ENCODE measurements at places on chromosomes 4 and X.

- DNase-seq: no peak
Observed at GRCh38 chrX:87895421-87895820, 377.8 kb downstream of the KLHL4 start.

DNA sequence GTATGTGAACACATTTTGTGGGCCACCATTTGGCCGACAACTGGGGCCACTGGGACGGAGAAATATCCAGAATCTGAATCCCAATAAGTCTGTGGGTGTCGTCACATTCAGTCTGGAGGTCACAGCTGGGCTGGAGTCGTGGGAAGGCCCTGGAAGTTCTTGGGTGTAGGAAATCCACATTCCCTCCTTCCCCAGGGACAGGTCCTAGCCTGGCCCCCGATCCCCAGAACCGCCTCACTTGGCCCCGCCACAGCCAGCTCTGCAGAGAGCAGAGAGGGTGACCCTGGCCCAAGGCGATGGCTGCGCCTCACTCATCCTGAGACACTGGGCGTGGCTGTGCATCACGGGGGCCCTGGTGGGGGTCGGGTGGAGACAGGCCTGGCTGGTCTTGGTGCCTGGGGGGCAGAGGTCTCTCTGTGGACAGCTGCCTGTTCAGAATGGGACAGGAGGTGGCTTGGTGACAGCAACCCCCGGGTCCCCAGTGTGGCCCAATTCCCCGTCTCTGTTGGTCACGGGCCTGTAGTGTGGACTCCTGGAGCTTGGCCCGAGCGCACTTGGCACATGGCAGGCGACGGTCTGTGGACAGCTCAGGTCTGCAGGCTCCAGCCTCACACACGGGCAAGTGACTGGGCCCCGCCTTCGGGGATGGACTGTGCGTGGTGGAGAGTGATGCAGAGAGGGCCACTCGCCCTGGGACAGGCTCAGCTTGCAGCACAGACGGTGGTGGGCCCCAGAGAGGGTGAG lies 16.4 kb downstream of the DOK7 start:
- no peak for DNase-seq

DNA sequence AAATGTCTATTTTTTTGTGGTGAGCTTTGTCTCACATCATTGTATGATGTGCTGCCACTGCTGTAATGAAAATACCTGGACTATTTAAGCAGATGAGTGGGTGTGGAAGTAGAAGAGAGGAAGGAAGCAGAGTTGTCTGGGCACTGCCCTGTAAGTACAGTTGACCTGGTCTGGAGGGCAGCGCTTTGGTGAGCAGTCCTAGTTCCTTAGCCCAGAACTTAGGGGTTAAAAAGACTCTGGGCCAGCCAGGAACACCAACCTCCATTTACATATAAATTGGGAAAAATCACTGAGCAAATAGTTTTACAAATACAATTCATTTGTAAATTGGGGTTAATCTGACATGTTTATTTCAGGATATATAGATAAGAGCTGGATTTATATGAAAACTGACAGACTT lies 347.1 kb upstream of the FAT1 start:
- DNase-seq: no peak

DNA sequence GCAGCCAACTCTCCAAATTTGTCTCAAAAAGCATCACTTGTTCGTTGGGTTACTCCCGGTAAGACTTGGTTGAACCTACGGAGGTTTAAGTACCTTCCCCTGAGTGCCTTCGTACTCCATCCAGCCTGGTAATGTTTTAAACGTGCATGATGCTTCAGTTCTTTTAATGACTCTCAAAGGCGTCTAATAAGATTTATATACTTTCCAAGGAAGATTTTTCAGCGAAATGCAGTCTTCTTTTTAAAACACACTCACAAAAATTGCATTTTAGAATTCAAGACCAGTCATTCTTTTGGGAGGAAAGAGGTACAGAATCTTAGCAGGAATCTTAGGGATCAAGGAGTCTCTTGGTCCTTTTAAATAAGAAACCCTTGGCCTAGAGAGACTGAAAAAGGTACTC lies 430 bp upstream of the TRPC3 start:
- DNase-seq: no peak

DNA sequence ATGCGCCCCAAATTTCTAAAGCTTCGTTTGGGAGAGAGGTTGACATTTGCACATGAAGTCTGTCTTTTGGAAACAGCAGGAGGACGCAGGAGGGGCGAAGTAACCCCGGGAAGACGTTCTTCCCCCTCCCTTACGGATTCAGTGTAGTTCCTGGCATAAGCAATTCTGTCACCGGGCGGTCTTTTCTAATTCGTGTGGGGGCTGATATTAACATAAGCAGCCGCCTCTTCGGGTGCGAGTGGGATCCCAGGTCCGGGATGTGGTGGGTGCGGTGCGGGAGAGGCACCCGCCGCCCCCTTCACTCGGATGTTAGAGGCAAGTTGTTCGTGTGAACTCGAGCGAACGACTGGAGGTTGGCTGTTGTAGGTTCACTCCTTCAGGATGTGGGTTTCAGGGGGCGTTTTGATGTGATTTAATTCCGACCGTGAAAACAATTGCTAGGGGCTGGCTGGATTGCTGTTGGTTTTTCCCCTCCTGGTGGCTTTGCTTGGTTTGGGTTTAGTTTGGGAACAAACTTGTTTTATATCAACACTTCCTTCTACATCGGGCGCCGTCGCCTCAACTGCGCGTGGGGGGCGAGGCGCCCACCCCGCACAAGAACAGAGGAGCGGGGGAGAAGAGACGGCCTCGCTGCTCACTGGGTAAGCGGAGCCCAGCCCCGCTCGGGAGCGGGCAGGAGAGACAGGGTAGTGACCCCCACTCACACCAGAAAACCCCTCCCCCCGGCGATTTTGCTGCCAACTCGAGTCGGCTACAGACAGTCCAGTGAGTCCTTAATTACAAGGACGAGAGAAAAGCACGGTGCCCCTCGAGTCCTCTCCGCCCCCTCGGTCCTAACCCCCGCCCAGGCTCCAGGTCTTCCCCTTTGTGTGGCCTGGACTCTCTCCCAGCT lies 2.9 kb upstream of the LEF1 start:
- DNase-seq: peak; percentile 31

- no peak for DNase-seq
Observed at GRCh38 chr4:166078383-166078782, 205.3 kb downstream of the TLL1 start.

DNA sequence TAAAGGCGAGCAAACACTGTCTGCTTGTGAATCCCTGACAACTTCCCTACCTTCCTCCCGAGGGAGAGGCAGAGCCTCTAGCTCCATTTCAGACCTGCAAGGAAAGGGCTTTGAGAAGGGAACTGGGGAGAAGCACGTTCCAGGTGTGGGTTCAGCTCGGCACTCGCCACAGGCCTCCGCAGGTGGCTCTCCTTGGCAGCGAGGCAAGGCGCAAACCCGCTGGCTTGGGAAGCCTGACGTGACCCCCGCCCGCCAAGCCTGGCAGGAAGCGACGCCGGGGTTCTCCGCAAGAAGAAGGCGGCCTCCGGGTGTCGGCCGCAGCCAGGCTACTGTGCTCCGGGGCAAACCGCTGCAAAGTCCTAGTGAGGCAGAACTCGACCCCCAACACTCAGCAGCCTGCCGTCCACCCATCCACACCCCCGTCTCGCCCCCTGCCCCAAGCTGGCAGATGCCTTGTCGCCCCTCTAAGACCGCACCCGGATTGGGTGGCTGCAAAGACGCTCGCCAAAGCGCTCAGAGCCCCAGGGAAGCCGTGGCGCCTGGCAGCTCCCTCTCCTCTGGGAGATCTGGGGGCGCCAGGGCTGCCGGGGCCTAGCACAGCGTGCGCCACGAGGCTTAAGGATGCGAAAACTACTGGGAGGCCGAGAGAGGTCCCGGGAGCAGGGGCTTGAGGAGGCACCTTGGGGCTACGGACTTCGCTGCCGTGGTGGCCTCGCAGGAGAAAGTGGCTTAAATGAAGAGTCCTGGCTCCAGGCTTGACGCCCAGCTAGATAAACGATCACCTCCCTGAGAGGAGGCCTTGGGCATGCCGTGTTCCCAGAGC lies 21.8 kb downstream of the NKX3-2 start:
- no peak for DNase-seq

DNA sequence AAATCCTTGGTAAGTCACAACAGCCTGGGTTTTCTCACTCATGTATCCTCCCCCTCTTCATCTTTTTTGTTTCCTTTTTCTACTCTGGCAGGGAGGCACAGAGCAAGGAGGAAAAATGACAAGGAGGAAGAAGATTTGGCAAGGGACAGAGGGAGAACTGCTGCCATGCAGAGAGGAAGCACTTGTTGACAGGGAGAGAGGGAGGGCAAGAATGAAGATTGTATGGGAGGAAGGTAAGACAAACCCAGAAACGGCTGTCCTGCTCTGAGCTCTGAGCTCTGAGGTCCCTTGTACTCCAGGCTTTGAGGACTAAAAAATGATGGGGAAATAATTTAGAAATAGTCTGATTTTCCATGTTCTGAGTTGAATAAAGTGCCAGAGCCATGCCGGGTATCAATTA lies 123.9 kb downstream of the DCHS2 start:
- peak; percentile 2 for DNase-seq

- DNase-seq: no peak
Observed at GRCh38 chr4:10684631-10685030, at the start of gene CLNK. TSS of gene CLNK (minus strand) at chr4:10684768. CDS start at chr4:10667869, 16,899 bp downstream.

DNA sequence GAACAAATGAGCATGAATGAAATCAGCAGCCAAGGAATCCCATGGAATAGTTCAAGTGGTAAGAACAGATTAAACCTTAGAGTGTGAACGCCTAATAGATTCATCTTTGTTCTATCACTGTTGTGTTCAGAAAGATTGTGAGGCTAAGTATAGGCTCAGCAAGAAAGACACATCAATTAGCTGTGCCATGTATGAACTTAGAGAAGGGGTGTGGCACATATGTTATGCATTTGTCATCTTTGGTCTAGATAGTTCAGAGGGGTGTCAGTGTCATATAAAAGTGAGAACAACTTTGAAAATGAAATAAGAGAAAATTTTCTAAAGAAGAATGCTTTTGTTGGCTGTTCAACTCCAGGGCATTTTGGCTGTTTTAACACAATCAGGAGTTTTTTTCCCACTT lies 9.4 kb downstream of the DAPP1 start:
- no peak for DNase-seq

GRCh38 chr4:84498203-84498934 lies 723 bp downstream of the NKX6-1 start:
- DNase-seq: peak; percentile 53

DNA sequence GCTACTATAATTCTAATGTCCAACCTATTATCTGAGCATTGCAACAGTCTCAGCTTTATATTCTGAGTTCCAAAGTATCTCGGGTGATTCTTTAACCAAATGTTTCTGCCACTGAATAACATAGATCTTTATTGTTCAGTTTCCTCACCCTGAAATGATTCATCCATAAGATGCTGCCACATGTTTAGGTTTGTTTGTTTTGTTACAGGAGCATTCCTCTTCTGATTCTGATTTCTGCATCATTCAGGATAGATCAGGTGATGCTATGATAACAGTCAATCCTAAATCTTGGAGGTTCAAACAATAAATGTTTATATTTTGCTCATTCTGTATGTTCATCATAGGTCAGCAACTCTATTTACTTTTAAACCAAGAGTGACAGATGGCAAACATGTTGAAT lies 927.6 kb downstream of the PCDH7 start:
- DNase-seq: no peak

DNA sequence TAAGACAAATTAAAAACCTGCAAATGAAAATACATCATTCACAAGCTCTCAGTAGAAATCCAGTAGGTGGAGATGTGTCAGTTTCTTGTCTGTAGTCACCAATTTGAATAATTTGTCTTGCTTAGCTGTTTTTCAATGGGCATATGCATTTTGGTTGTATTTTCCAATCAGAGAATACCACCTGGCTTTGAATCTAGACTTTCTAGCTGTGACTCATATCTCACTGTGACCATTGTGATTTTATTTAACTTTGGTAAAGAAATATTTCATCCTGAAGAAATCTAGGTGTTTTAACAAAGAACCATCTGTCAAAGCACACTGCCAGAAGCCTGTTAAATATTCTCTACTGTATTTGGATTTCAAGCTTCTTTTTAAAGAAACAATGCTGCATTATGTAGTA lies 1650.6 kb upstream of the IGFBP7 start:
- no peak for DNase-seq

GRCh38 chr4:159248384-159249178 lies 145.7 kb downstream of the RAPGEF2 start:
- DNase-seq: no peak

GRCh38 chr4:153652051-153652784 lies 31.9 kb upstream of the TLR2 start:
- DNase-seq: no peak

- DNase-seq: no peak
Observed at GRCh38 chrX:98207947-98208346, 1324.2 kb downstream of the RPA4 start.

GRCh38 chr4:41644288-41644914 lies 104.1 kb downstream of the PHOX2B start:
- no peak for DNase-seq

DNA sequence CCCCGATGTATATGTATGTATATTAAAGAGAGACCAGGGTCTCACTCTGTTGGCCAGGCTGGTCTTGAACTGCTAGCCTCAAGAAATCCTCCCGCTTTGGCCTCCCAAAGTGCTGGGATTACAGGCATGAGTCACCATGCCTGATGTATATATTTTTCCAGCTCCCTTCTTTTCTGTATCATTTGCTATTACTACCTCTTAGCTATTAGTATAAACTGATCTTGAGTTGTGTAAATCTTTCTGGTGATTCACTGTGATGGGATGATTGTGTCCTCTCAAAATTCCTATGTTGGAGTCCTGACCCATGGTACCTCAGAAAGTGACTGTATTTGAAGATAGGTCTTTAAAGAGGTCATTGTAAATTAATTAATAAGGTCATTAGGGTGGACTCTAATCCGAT lies 53.1 kb downstream of the HPRT1 start:
- no peak for DNase-seq

GRCh38 chr4:72094059-72094797 lies 62.4 kb downstream of the NPFFR2 start:
- DNase-seq: no peak

GRCh38 chrX:42237956-42238355 lies 314.6 kb upstream of the CASK start:
- no peak for DNase-seq

GRCh38 chr4:53810643-53811042 lies 219.4 kb upstream of the LNX1 start:
- DNase-seq: no peak

DNA sequence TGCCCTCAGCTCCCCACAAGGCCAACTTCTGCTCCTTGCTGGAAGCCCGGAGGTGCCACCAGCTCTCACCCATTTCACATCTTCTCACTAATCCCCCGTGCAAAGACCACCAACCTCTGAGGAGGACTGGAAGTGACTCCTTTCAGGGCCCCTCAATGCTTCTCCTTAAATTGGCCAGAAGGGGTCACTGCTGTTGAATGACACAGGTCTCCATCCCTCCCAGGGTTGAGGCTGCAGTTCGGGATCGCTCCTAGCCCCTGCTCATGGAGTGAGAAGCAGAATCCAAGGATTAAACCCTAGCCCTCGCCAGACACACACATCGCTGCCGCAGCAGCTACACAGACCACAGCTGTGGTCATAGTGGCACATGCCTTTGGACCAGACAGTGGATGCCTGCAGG lies 279.5 kb upstream of the TAPT1 start:
- no peak for DNase-seq

DNA sequence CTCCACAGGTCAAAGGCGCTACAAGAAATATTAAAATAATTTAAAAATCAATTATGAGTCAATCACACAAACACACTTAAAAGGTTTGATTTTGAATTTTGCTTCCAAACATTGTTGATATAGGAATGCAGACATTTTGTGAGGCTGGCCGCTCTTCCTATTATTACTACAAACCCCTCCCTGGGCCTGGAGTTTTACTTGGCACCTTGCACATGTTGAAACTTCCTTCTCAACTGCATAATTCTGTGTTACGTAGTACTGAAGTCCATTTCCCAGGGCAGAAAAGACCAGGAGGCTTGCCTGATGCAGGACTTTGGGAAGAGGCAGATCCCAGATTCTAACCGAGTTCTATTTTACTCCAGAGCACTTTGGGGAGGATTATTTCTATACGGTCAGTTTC lies 71.5 kb downstream of the CYTL1 start:
- DNase-seq: no peak

Data from KBM-7 (cell line).